ENCODE measurements at places on chromosomes 1 and 21.

DNA sequence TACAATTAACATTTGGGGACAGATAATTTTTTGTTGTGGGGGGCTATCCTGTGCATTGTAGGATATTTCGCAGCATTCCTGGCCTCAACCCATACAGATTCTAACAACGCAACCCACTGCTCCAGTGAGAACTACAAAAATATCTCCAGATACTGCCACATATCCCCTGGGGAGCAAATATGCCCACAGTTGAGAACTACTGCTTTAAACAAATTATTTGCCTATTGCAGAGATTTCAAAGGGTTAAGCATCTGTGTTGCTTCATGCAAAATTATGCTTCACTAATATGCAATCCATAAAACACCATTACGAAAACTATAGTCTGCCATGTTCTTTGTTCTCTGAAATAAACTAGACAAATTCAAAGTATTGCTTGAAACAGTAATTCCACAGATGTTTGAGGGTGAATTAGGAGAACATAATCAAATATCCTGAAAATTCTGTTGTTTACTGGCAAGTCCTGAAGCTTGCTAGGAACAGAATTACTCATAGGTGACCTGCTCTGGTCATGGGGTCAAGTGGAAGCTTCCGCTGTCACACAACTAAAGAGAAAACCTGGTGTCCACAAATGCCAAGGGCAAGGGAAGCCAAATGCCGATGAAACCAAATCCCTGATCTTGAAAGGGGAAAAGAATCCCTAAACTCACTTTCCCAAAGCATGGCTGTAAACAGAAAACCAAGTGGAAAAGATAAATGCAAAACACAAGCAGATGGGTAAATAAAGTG is 149.4 kb downstream of the RERE start:
- no peaks in the 10 kb centered on the region for H3K36me3 ChIP-seq
- DNase-seq, result peak; percentile 68
- H3K27ac ChIP-seq, result no peak overlapping the region
- no peak overlapping the region for H3K4me3 ChIP-seq

- H3K27ac ChIP-seq, result no peak overlapping the region
- no peaks in the 10 kb centered on the region for H3K36me3 ChIP-seq
- no peak for DNase-seq
- no peaks in the 10 kb centered on the region for H3K27me3 ChIP-seq
- peak overlapping the region; percentile 64 for H3K4me3 ChIP-seq
These were observed 4.8 kb downstream of the FAM110D start for GRCh38 chr1:26163684-26164035.

DNA sequence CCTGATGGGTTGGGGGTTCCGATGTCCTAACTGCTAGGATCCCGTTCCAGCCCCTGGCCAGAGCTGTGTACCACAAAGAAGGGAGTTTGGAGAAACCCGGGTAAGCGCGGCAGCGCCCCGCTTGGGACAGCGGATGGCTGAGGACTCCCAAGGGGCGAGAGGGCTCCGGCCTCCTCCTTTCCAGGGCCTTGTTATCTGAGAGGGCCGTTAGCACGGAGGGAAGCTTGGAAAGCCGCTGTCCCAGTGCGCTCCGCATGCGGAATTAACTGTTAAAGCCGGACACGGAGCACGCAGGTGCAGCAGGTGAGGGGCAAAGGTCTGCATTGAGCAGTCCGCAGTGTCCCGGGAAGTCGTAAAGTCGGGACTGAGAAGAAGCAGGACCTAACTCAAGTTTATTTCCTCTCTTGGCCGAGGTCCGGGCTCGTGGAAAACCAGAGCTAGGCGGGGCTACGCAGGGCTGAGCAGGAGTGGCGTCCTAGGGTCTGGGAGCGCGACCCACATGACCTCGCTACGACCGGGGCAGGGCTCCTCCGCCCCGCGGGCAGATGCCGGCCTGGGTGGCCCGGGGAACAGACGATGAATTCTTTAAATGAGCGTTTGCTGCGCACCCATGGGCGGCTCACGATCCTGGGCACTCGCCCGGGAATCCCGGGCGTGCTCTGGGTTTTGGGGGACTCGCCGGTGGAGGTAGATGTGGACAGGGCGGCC is 4.5 kb downstream of the LHX4 start:
- peaks cover 83% of the 10 kb centered on the region for H3K27me3 ChIP-seq
- no peak overlapping the region for H3K27ac ChIP-seq
- H3K4me3 ChIP-seq, result peak overlapping the region; percentile 19
- no peaks in the 10 kb centered on the region for H3K4me1 ChIP-seq

GRCh38 chr1:75136195-75136815 is 2.1 kb downstream of the LHX8 start:
- H3K4me1 ChIP-seq, result no peaks in the 10 kb centered on the region
- no peak overlapping the region for H3K27ac ChIP-seq
- H3K36me3 ChIP-seq, result no peaks in the 10 kb centered on the region
- H3K27me3 ChIP-seq, result no peaks in the 10 kb centered on the region

GRCh38 chr21:33991133-33991532 is 75.5 kb upstream of the ATP5PO start:
- no peak overlapping the region for H3K27ac ChIP-seq
- no peaks in the 10 kb centered on the region for H3K4me1 ChIP-seq
- H3K4me3 ChIP-seq, result no peak overlapping the region
- H3K27me3 ChIP-seq, result peaks cover 11% of the 10 kb centered on the region
- no peak for DNase-seq

GRCh38 chr1:201944639-201945038 is 1.7 kb downstream of the LMOD1 start:
- DNase-seq, result no peak
- H3K27ac ChIP-seq, result no peak overlapping the region
- no peak overlapping the region for H3K4me3 ChIP-seq
- peaks cover 35% of the 10 kb centered on the region for H3K27me3 ChIP-seq
- peaks cover 10% of the 10 kb centered on the region for H3K4me1 ChIP-seq

DNA sequence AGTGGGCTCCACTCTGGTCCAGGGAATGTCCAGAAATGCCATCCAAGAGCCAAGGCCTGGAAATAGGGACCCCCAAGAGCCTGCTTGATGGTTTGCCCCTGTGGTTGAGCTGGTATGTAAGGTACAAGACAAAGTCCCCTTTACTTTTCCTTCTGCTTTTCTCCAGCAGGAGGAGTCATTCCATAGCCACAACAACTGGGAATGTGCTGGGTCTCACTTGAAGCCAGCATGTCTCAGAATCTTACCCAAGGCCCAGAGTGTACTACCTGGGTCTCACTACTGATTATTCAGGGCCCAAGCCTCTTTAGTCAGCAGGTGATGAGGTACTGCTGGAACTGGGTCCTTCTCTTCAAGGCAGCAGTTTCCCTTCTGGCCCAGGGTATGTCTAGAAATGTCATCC is 62.1 kb upstream of the CD55 start:
- H3K4me1 ChIP-seq, result no peaks in the 10 kb centered on the region
- no peak overlapping the region for H3K27ac ChIP-seq
- no peaks in the 10 kb centered on the region for H3K36me3 ChIP-seq
- no peaks in the 10 kb centered on the region for H3K27me3 ChIP-seq
- no peak overlapping the region for H3K4me3 ChIP-seq

GRCh38 chr1:154726896-154727753 is 119.1 kb upstream of the ADAR start:
- H3K27ac ChIP-seq, result no peak overlapping the region
- H3K36me3 ChIP-seq, result no peaks in the 10 kb centered on the region
- no peak for DNase-seq
- H3K4me3 ChIP-seq, result no peak overlapping the region
- no peaks in the 10 kb centered on the region for H3K4me1 ChIP-seq

DNA sequence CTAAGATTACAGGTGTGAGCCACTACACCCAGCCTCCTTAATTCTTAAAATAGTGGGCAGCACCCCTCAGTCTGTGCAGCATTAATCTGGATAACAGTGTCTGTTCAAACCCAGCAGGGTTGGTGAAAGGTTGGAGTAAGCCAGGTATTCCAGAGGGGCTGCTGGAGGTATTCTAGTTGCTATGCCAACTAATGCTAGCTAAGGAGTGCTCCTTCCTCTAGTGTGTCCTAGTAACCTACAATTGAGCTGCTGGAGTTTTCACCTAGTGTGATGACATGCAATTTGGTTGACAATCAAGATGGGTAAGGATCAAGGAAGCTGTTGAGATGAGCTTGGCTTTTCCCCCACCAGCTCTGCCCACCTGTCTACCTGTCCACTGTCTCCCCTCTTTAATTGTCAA is 100.2 kb upstream of the IPO9 start:
- DNase-seq, result no peak
- peaks cover 6% of the 10 kb centered on the region for H3K4me1 ChIP-seq
- no peak overlapping the region for H3K27ac ChIP-seq
- H3K36me3 ChIP-seq, result peaks cover 7% of the 10 kb centered on the region
- no peak overlapping the region for H3K4me3 ChIP-seq

- no peak overlapping the region for H3K4me3 ChIP-seq
- H3K36me3 ChIP-seq, result no peaks in the 10 kb centered on the region
- DNase-seq, result no peak
- no peaks in the 10 kb centered on the region for H3K27me3 ChIP-seq
These were observed 128.0 kb downstream of the ACTL8 start for GRCh38 chr1:17883136-17883535.

DNA sequence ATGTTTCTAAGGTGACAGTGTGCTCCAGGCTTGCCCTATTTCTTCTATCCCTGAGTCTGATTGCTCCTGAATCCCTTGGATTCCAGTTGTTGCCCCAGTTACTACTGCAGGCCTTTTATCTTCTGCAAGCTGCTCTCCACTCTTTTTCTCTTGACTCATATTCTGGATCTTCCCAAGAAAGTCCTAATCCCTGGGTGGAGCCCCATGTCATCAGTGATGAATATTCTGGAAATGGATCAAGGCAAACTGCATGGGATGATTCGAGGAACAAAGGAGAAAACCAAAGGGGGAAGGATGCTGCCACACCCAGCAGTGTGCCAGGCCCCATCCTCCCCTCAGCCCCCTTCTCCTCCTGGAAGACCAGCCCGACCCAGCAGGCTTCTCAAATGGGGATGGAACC is 63.3 kb upstream of the ATP2B4 start:
- no peak for DNase-seq
- no peaks in the 10 kb centered on the region for H3K27me3 ChIP-seq
- no peak overlapping the region for H3K27ac ChIP-seq

DNA sequence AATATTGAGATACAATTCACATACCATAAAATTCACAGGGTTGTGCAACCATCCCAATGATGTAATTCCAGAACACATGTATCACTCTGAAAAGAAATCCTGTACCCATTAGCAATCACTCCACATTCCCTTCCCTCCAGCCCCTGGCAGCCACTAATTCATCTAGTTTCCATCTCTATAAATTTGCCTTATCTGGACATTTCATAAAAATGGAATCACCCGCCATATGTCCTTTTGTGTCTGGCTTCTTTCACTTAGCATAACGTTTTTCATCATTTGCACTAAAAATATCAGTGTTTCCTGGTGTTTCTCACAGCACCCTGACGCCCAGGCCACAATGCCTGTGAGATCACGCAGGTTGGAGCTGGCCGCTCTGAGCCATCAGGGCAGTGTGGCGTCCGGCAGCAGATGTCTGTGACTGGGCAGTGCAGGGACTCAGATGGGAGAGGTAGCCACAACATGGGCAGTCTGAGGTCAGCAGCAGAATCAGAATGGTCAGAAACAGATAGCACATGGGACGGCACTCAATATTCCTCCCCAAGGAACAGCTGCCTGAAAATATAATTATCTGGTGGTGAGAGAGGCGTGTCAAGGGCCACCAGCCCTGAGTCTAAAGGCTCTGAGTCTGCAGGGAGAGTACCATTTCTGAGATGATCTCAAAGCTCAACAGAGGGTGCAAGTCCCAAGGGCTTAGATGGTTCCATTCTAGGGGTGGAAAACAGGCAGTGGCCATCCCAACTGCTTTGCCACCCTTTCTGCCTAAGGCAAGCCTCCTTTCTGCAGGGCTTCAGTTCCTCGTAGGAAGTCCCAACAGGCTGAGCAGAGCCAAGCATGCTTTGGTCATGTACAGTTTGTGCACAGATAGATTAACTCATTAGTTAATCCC is 129.4 kb upstream of the EDN2 start:
- no peak overlapping the region for H3K27ac ChIP-seq
- no peaks in the 10 kb centered on the region for H3K27me3 ChIP-seq
- DNase-seq, result peak; percentile 73
- H3K4me1 ChIP-seq, result peaks cover 29% of the 10 kb centered on the region

DNA sequence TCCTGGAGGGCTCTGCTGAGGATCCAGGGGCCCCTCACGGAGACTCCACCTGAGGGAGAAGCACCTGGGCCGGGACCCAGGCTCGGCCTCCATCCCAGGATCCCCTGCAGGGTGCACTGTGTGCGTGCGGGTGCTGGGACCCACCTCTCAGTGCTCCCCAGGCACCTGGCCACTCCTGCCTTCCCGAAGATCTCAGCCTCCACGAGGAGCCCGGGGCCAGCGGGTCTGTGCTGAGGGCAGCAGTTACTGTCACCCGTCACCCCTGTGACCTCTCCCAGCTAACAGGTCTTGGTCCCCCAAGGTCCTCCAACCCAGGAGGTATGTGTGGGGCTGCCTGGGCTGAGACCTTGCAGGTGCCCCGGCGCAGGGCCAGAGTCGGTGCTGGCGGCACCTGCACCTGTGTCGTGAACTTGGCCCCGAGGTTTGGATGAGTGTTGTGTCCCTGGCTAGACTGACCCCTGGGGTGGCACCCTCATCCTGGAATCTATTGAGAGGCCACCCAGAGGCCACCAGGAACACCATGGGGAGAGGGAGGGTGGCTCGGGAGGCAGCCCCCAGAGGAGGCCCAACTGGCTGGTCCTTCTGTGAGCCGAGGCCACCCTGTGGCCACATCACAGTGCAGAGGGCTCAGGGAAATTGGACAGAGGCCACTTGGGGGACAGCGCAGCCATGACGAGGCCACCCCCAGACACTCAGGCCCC is 17.7 kb downstream of the MORN1 start:
- peaks cover 25% of the 10 kb centered on the region for H3K36me3 ChIP-seq
- H3K27ac ChIP-seq, result no peak overlapping the region

- no peak overlapping the region for H3K27ac ChIP-seq
- H3K4me1 ChIP-seq, result no peaks in the 10 kb centered on the region
- no peak for DNase-seq
- H3K4me3 ChIP-seq, result no peak overlapping the region
These were observed 6.2 kb upstream of the AADACL3 start for GRCh38 chr1:12709696-12710095.

DNA sequence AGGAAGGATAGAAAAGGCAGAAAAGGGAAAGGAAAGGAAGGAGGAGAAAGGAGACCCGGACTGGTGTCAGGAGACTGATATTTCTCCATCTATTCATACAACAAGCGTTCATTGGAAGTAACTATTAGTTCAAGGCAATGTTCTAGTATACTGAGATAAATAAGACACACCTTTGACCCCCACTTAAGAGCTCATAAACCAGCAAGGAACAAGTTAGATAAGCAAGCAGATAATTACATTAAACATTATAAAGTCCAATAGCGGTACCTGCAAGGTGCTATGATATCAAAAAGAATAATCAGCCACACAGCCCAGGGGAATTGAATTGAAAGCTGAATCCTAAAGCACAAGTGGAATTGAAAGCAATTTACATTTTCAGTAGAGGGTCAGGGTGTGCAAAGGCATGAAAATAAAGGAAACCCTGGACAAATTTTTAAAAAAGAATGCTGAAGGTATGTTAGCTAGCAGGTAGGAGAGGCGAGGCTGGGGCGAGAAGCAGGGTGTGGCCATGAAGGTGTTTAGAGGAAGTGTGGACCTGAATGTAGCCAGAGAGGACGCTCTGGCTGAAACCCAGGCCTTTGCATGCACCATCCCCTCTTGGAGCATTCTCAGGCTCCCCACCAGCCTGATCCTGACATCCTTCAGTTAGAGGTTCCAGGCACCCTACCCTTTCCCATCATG is 200.0 kb downstream of the SETD4 start:
- H3K4me1 ChIP-seq, result no peaks in the 10 kb centered on the region
- no peaks in the 10 kb centered on the region for H3K36me3 ChIP-seq
- H3K4me3 ChIP-seq, result no peak overlapping the region
- DNase-seq, result no peak
- H3K27ac ChIP-seq, result no peak overlapping the region

GRCh38 chr21:23452384-23453083 is 2154.7 kb downstream of the MRPL39 start:
- DNase-seq, result no peak
- H3K27me3 ChIP-seq, result no peaks in the 10 kb centered on the region
- H3K27ac ChIP-seq, result no peak overlapping the region
- no peaks in the 10 kb centered on the region for H3K36me3 ChIP-seq

Measured in MCF 10A (cell line).